ENCODE measurements at places on chromosomes 1 and 21.
A peak's percentile ranks its signal among the peaks of the same experiment; 100 is the strongest.

GRCh38 chr1:228043281-228043848 is 36.6 kb downstream of the WNT3A start:
- no peak for DNase-seq

DNA sequence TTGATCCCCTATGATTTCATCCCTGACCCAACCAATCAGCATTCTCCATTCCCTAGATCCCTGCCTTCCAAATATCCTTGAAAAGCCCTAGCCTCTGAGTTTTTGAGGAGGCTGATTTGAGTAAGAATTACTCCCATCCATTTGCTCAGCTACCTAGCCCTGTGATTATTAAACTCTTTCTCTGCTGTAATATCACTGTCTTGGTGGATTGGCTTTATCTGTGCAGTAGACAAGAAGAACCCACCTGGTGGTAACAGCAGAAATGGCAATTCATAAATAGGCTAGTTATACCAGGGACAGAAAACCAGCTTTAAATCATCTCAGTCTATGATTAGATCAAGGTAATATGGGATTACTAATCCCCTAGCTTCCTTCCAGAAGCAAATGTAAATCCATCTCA is 13.0 kb downstream of the IL20 start:
- no peak for DNase-seq

DNA sequence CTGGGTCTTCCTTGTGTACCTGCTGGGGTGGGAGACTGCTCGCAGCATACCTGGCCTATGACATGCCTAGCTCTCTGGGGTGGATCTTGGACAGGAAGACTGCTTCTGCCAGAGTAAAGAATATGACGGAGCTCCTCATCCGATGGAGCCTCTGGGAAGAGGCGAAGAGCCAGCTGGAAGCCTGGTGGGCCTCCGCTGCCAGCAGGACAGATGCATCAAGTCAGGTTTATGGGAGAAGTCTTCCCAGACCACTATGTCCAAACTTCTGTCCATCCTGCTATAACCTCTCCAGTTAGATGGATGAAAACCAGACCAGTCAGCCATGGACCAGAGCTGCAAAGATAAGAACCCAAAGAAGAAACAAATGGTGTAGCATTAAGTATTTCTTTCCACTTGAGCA is 27.7 kb upstream of the NGF start:
- DNase-seq: no peak

GRCh38 chr1:100969327-100969726 is 56.3 kb downstream of the DPH5 start:
- DNase-seq: no peak

DNA sequence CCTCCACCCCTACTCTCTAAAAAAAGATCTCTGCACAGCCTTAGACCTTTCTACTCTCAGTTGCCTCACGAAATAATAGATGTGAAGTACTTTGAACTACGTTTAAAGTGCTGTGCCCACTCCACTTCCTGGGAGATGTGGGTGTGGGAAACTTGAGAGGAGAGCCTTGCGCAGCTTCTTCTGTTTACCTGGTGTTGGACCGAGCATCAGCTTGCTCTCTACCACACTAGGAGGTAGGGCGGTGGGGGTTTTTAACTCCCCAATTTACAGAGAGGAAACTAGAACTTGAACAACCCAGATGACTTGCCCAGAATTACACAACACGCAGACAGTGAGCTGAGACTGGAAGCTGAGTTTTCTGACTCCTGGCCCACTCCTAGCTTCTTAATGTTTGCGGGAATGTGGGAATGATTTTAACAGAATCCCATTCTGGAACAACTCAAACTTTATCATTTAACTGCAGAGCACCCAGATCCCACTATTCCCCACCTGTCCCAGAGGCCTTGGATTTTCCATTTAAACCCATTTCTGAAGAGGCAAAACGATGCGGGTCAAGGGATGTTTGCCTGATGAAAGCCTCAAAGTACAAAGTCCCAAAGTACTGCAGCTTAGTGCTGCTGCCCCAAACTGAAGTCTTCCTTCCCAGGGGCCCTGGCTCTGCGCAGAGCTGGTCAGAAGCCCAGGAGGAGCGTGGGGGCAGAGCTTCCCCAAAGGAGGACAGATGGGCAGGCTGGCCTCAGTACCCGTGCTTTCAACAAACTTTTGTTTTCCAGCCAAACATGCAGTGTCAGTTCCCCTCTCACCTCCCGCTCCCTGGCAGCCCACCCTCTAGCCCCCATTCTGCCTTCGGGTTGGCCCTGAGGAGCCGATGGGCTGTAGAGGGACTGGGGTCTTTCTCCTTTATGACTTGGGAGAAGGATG is 19.0 kb downstream of the BTG2 start:
- DNase-seq: peak; percentile 58

GRCh38 chr1:2523191-2523890 is 3.1 kb downstream of the PANK4 start:
- DNase-seq: no peak

- no peak for DNase-seq
Measured at GRCh38 chr1:229882621-229883020, 184.4 kb upstream of the GALNT2 start.

GRCh38 chr1:17567582-17567981 is 28.1 kb downstream of the ARHGEF10L start:
- no peak for DNase-seq

DNA sequence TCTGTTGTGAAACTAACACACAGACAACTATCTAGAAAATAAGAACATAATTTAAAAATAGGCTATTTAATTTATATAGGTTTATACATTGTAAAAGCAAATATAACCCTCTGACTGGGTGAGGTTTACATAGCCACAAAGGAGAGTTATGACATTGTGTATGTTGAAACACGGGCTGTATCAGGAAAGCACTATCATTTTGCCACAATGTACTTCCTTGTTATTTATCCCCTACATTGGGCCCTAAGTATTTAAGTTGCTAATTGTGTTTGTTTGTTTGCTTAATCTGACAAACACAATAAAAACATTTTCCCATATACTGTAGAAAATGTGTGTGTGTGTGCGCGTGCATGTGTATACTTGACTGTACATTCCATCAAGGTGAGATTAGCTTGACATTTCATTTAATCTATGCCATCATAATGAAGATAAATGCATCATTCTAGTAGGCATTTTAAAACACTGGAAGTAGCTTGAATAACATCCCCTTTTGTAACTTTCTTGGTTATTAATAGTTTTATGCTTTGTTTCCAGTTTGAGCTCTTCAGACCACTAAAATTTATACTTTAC is 72.1 kb downstream of the RGS13 start:
- DNase-seq: no peak

Data from CD4-positive, alpha-beta T cell treated with Interleukin-15 for 4 hours (primary cell).